Hair follicle dermal papilla cell (primary cell): ENCODE measurements at places on chromosomes 6 and 20. TPM values are rescaled to one million over a fixed set of nuclear protein-coding genes. Genes with fewer than 3 reads are reported as not detected.

The KHDC1L gene
- total RNA-seq: 1.1 TPM in 1 of 2 replicates, not detected in the other

The BMP7 gene
- 0.12 and 0.81 TPM in 2 replicates for total RNA-seq

The CNR1 gene
- not detected in 2 replicates for total RNA-seq

The OR11A1 gene
- not detected in 2 replicates for total RNA-seq

The TRDN gene
- not detected in 2 replicates for total RNA-seq

The TRIM40 gene
- not detected in 2 replicates for total RNA-seq

The CDSN gene
- not detected in 2 replicates for total RNA-seq

The NFKBIL1 gene
- 23.2 and 33.2 TPM in 2 replicates for total RNA-seq

The UBE2C gene
- total RNA-seq: 2.3 and 4.5 TPM in 2 replicates

The CCN5 gene
- total RNA-seq: 50.3 and 59.2 TPM in 2 replicates

The HTR1E gene
- total RNA-seq: not detected in 2 replicates

The HLA-DPB1 gene
- 10.9 and 18.3 TPM in 2 replicates for total RNA-seq

The TEAD3 gene
- total RNA-seq: 16.0 and 18.3 TPM in 2 replicates

The GHRH gene
- total RNA-seq: not detected in 2 replicates

The PFDN4 gene
- 38.9 and 44.6 TPM in 2 replicates for total RNA-seq

The RSPH9 gene
- 1.3 and 1.6 TPM in 2 replicates for total RNA-seq

The SEMG1 gene
- not detected in 2 replicates for total RNA-seq

The LHFPL5 gene
- not detected in 2 replicates for total RNA-seq

The CD24 gene
- 0.49 and 0.97 TPM in 2 replicates for total RNA-seq

The PCMT1 gene
- total RNA-seq: 90.4 and 110 TPM in 2 replicates

The RIMS1 gene
- total RNA-seq: 5.4 and 23.4 TPM in 2 replicates

The ZKSCAN3 gene
- 2.6 and 3.1 TPM in 2 replicates for total RNA-seq

The TMEM244 gene
- not detected in 2 replicates for total RNA-seq

The TTLL9 gene
- not detected in 2 replicates for total RNA-seq

The CCND3 gene
- total RNA-seq: 26.7 and 27.3 TPM in 2 replicates

The KHDC1 gene
- 3.8 and 3.9 TPM in 2 replicates for total RNA-seq

The SEL1L2 gene
- not detected in 2 replicates for total RNA-seq

The SESN1 gene
- total RNA-seq: 16.2 and 18.2 TPM in 2 replicates

The ZSCAN31 gene
- 1.3 and 2.3 TPM in 2 replicates for total RNA-seq

The LRRN4 gene
- 0.12 and 0.16 TPM in 2 replicates for total RNA-seq

The GPLD1 gene
- total RNA-seq: 0.32 TPM in 1 of 2 replicates, not detected in the other

The GNRH2 gene
- 0.49 TPM in 1 of 2 replicates, not detected in the other for total RNA-seq

The RALY gene
- 57.4 and 59.0 TPM in 2 replicates for total RNA-seq

The MUC22 gene
- not detected in 2 replicates for total RNA-seq

The NNAT gene
- total RNA-seq: 1.8 and 2.4 TPM in 2 replicates

The PKIB gene
- total RNA-seq: 0.12 and 0.16 TPM in 2 replicates

The IL17A gene
- not detected in 2 replicates for total RNA-seq

The FBXO30 gene
- 20.9 and 25.8 TPM in 2 replicates for total RNA-seq

The DEFB132 gene
- not detected in 2 replicates for total RNA-seq

The FNDC1 gene
- 1.1 and 2.1 TPM in 2 replicates for total RNA-seq

The BNIP5 gene
- not detected in 2 replicates for total RNA-seq

The BHLHE23 gene
- total RNA-seq: not detected in 2 replicates
